CD8-positive, alpha-beta memory T cell (primary cell): ENCODE measurements at places on chromosomes 1 and 21.

GRCh38 chr1:211843507-211844298 lies 13.1 kb upstream of the LPGAT1 start:
- no peak for DNase-seq

GRCh38 chr1:100350787-100351094 lies 1.6 kb upstream of the CDC14A start:
- DNase-seq = no peak

DNA sequence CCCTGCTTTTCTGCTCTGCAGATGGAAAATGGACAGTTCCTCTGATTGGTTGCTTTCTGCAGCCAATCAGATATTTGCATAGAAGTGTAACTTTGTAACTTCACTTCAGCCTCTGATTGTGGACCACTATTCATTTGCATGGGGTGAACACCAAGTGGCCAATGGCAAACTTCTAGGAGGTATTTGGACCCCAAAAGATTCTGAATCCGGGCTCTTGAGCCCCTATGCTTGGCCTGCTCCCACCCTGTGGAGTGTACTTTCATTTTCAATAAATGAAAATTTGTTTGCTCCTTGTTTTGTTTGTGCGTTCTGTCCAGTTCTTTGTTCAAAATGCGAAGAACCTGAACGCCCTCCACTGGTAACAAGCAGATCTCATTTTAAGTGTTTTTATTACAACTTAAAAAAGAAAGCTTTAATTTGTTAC lies 6.4 kb upstream of the GSTM4 start:
- no peak for DNase-seq

- peak; percentile 73 for DNase-seq
Observed at GRCh38 chr1:11934302-11935056, at the start of gene PLOD1. Gene PLOD1, plus strand, starts transcription at chr1:11934717. Its CDS starts 63 bp downstream, at chr1:11934780.

GRCh38 chr21:41950941-41951351 lies 2.9 kb downstream of the C2CD2 start:
- DNase-seq = no peak

- no peak for DNase-seq
Observed at GRCh38 chr1:23083714-23084480, 64.6 kb downstream of the KDM1A start.

DNA sequence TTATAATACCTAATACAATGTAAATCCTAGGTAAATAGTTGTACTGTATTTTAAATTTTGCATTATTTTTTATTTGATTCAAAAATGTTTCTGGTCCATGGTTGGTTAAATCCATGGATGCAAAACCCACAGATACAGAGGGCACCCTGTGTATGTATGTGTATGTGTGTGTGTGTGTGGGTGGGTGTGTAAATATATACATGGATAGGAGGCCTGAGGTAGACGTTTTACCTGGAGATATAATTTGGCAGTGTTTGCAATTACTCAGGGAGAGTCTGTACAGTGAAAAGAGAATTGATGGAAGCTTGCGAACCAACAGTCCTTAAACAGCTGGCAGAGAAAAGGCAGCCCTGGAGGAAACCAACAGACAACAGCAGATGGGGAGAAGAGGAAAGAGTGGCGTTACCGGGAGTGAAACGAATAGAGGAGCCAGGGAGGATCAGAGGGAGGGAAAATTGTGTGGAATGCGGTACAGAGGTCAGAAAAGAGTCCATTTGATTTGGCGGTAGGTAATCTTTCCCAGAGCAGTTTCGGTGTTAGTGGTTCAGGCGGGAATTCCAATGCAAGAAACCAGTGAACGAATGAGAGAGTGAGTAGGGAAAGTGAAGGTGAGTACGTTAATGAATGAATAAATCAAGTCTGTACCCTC lies 47.9 kb upstream of the NBL1 start:
- no peak for DNase-seq

DNA sequence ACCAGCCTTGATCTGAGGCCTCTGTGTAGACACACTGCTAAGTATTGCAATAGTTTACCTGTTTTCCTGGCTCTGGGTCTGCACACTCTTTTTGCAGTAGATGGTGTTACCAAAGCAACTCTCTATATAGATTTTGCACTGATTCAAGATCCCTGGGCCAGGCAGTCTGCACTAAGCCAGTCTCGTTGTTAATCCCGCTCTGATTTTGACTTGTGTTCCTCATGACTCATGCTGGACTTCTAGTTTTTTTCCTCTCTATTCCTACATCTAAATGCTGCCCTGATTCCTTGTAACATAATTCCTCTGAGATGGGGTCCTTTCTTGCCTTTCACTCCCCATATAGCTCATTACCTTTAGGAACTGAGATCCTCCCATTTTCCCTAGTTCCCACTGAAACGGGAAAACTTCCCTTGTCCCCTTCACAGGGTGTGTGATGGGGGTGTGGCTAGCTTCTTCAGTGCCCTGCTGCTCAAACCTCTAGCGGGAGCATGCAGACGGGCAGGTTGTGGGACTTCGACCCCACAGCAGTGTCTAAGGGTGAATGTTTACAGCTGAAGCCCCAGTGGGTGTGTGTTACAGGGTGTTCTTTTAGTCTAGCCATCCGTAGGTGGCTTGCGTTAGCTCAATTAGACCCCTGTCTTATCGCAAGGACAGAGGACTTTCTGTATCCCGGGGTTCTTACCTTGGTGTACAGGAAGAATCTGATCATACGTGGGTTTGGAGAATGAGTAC lies 106.5 kb upstream of the RAB3GAP2 start:
- no peak for DNase-seq

DNA sequence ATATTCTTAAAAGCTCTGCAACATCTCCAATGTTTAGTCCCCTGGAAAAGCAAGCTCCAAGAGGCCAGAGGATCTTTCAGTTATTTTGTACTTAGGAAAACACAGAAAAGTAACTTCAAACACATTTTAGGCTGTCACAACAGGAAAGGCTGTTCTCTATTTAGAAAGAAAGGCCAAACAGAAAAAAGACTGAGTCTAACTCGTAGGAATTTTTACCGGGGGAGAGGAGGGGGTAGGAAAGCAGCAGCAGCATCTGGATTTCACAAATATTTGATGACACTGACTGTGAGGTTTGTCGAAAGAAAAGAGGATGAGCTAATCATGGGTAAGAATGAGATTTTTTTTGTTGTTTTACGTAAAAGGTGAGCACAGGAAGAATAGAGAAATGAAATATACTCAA lies 107.1 kb downstream of the EIF4G3 start:
- no peak for DNase-seq

- no peak for DNase-seq
Observed at GRCh38 chr1:211684791-211685190, 9.4 kb upstream of the NEK2 start.

DNA sequence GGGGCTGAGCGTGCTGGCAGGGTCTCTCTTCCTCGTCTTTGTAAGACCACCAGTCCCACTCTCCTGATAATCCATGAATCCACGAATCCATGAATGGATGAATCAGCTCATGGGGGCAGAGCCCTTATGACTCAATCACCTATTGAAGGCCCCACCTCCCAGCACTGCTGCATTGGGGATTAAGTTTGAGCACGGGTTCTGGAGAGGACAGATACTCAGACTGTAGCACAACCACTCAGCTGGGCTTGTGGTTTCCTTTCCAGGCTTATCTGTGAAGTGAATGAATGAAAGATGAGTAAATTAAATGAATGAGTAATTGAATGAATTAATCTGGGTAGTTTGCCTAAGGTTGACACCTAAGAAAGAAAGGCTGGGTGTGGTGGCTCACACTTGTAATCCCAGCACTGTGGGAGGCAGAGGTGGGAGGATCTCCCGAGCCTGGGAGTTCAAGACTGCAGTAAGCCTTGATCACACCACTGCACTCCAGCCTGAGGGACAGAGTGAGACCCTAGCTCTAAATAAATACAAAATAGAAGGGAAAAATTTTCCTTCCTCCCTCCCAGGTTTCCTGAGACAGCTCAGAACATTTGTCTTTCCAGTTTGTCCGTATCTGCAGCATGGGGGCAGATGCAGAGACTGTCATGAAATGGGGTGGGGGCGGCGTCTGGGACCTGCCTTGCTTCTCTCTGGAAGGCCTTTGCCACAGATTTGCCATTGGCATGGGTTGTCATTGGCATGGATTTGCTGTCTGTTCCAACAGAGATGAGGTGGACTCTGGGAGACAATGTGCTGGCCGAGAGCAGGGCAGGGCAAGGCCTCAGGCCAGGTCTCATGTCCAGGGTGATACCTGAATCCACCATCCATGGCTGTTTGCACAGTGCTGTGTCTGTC lies 187.7 kb upstream of the C1orf174 start:
- DNase-seq = no peak

DNA sequence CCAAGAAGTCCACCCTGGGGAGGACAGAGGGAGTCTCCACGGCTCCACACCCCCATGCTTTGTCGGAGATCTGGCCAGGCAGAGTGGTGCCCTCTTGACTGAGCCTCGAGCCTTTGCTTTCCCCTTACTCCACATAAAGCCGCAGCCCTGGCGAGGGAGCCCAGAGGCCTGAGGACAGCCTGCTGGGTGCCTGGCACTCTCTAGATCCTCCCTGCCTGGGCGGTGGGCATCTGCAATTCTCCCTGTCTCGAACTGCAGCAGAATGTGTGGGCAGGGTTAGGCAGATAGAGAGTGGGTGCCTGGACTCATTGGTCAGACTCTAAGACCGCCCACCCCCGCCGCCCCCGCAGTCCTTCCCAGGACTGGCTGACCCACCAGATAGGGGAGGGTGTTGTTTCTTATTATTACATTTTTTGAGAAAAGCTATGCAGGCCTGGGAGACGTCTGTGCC lies 13.9 kb downstream of the EPHX1 start:
- DNase-seq = no peak

DNA sequence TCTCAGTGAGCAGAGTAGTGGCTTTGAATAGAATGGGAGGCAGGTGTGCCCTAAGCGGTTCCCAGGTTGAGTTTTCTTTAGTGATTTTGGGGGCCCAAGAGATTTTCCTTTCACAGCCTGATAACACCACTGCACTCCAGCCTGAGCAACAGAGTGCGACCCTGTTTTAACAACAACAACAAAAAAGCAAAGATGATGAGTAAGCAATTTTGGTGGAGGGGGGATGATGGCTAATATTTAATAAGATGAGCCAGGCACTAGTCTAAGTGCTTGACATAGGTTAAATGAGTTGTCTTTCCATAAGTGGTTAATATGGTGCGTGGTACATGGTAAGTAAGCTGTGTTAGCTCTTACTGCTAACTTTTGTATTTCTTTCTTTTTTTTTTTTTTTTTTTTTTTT lies 2.0 kb downstream of the RNPEP start:
- DNase-seq = no peak

- no peak for DNase-seq
Observed at GRCh38 chr21:44328242-44328895, 10.8 kb downstream of the CFAP410 start.

DNA sequence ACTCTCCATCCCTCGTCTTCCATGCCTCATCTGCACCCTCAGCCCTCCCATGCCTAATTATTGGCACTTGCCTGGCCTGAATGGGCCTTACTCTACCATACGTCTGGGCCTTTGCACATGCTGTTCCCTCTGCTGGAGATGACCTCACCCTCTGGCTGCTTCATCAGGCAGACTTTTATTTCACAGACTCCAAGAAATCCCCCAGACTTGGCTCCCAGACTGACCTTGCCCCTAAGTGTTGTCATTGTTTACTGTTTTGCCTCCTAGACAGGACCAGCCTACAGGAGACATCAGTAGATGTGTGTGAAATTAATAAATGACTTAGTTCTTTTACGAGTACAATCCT lies 5.2 kb upstream of the AHDC1 start:
- no peak for DNase-seq
